ENCODE measurements at places on chromosomes 13 and 19.

- no peak for DNase-seq
Observed at GRCh38 chr19:19406878-19407632, 1.6 kb downstream of the GATAD2A start.

- no peak for DNase-seq
Observed at GRCh38 chr13:65036999-65037398, 2193.1 kb downstream of the PCDH9 start.

DNA sequence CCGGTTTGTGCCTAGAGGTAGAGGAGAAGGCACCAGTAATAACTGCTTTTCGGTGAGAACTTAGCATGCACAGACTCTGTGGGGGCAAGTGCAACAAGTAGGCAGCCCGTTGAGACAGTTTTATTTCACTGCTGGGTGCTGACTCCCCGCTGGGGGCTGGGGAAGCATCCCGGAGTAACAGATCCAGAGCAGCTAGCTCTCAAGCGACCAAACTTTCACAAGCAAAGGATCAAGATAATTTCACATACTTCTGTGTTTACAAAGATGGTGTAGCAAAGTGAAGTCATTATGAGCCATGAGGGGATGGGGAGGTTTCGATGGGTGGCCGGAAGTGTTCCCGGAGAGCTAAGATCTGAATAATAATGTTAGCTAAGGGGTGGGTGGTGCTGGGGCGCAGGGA, 2.8 kb downstream of the NACC1 start:
- DNase-seq: no peak

DNA sequence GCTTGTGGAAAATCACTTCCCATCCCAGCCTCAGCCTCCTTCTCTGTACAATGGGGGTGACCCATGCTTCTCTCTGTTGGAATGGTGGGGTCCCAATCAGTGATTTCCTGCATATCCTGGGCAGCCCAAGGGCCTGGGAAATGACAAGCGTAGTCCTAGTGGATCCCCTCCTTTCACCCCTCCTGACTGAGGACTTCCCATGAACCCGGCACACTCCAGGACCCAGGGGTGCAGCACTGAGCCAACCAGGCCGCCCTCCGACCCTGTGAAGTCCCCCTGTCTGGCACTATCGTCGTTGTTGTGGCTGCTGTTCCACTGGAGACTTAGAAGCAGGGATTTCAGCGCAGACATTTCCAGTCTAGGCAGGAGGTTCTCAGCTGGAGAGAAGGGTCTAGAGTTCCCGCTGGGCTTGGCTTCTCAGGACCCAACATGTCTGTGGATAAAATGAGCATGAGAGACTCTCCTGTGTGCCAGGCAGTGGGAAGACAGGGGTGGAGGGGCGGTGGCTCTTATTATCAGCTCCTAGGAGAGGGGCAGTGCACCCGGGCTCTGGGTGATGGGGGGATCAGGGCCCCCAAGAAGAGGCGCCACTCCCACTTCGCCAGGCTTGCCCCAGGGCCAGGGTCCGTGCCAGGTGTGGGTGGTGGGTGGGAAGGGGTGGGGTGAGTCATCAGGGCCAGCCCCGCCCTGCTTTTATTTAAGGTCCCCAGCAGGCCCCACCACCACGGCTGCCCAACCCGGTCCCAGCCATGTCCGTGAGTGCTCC, at the start of gene LGALS7B:
Gene LGALS7B, plus strand, starts transcription at position 723 of the 766 bp plus-strand sequence. Its CDS starts 27 bp downstream, at position 750.
- DNase-seq: no peak

DNA sequence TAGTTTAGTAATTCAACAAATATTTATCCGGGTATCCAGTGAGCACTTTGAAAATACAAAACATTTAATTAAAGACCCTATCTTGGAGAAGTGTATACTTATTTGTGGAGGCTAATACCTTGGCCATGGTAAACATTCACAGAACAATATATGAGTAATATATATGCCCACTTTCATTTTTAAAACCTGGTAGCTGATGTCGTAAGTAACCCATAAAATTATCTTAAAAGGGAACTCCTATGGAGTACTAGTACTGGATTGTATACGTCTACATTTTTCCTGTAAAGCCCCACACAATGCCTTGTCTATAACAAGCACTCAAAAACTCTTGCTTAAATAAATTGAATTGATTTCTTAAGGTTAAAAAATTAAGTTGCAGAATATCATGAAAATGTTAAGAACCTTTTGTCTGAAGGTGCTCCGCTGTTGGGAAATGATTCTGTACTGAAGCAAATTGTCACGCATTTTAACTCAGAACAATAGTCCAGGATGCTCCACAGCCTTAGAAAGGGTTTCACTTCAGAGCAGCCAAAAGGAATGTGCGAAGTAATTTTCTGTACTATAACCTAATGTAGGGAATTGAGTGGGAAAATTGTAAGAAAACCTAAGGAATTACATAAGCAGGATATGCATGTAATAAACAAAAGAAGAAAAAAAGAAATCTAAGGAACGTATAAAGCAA, 58.9 kb upstream of the C1QTNF9 start:
- no peak for DNase-seq

DNA sequence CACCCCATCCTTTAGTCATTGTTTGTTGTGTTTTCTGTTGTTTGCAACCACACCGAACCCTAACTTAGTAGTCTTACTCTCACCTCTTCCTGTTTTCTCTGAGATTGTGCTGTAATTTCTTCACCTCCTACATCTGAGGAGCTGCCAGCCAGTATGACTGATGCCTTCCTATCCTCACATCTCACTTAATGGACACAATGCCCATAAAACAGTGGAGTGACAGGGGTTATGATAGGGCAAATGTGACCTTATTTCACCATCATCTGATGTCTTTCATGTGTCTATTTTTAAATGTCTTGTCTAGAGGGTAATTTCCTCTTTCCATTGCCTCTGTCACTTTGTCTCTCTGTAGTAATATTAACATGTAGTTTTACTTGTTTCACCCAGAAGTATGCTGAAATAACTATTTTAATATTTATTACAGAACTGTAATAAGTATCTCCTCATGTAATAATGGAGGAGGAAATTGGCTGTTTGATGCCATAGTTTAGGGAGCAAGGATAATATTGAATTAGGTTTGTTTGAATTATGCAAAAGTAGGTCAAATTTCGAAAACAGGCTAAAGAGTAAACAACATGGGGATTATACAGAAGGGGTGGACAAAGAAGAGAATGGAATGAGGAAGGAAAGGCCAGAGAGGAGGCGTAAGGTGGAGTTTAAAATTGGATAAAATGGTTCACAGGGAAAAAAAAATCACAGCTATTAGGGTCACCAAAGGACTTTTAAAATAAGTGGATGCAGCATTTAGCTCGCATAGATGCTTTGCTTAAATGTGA, 103.5 kb upstream of the SPRY2 start:
- no peak for DNase-seq

GRCh38 chr19:17966550-17967256, at the start of gene KCNN1:
Gene KCNN1 (plus strand): TSS chr19:17967107. CDS start chr19:17973889, 6,782 bp downstream.
- DNase-seq: no peak

DNA sequence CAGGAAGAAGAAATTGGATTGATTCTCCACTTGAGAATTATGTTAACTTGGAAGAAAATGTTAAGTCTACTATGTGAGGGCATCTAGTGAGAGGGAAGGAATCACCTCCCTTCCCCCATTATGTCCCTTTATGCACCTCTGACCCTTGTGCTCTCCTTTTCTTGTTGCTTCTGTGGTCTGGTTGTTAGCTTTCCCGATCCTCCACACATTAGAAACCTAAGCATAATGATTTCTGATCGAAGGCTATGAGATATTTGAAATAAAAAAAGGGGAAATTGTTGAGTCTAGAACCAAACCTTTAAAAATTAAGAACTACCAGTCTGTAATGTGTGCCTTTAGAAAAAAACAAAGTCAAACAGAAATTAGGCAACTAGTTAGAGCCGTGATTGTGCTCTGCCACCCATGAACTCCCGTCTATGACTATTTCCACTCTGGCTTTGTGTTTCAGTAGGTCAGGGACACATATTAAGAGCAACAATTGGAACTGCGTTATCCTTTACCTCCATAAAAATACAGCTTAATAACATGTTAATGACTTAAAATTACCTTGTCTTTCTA, 463 bp upstream of the GPC6 start:
- DNase-seq: no peak

DNA sequence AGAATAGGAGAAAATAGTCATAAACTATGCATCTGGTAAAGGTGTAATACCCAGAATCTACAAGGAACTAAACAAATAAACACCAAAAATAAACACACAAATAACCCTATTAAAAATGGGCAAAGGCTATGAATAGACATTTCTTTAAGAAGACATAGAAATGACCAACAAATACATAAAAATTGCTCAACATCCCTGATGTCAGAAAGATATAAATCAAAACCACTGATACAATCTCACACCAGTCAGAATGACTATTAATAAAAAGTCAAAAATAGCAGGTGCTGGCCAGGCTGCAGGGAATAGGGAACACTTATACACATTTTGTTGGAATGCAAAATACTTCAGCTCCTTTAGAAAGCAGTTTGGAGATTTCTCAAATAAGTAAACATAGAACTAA, 352.1 kb upstream of the SLITRK1 start:
- no peak for DNase-seq

GRCh38 chr19:2139385-2140137, 11.8 kb downstream of the AP3D1 start:
- no peak for DNase-seq

DNA sequence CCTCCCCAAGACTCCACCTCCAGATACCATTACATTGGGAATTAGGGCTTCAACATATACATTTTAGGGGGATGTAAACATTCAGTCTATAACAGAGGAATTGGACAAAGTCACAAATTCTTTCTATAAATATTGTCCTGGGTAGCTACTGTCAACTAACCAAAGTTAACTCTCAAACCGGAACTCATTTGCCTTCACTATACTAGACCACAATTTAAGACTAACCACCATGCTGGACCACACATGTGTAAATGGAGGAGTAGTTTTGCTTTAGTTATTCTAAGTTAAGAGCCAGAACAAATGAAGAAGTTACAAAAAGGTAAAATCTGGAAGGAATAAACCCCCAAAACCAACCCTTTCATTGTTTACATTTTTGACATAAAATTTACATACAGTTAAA, 222.8 kb downstream of the NDFIP2 start:
- no peak for DNase-seq

- DNase-seq: no peak
Observed at GRCh38 chr19:49758292-49758691, 4.8 kb downstream of the TSKS start.

GRCh38 chr19:8459520-8460270, 14.9 kb downstream of the HNRNPM start:
- no peak for DNase-seq

DNA sequence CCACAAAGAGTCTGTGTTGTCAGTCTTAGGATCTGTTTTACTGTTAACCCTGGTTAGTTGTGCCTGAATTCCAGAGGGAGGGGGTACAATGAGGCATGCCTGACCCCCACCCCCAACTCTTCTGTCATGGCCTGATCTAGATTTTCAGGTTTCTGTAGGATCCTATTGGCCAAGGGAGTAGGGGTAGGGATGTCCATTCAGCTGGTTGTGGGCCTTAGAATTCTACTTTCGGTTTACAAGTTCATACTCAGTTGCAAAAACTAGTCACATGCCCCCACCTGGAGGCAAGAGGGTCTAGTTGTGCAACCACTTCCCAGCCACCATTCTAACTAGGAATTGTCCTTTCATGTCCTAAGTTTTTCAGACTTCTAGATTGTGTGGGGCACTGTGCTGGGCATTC, 94.3 kb upstream of the MBNL2 start:
- DNase-seq: no peak

DNA sequence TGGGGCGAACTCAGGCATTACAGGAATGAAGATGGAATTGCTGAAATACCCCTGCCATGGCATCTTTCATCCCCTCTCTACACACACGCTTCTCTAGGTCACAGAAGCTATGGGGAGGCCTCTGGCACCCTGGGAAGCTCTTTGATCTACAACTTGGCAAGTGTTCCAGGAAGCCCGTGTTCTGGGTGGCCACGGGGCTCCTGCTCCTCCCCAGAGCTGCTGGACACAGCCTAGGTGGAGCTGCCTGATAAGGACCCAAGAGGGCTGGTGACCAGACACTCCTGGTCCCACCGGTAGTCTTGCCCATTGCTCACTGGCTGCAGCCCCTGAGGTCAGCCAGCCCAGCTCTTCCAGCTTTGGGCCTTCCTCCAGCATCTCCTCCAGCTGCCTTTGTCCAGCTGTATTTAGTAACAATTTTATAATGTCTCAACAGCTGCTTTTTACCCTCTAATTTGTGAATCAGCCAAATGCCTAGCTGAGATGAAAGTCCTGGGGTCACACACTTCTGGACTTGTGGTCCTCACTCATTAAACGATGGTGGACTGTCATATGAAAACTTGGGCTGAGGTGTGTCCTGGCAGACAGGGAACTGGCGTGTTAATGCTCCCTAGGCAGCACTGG, 72.8 kb upstream of the SPATA13 start:
- no peak for DNase-seq

- DNase-seq: no peak
Observed at GRCh38 chr13:110073982-110074381, 233.0 kb downstream of the COL4A1 start.

- no peak for DNase-seq
Observed at GRCh38 chr13:32320528-32320927, 5.2 kb downstream of the BRCA2 start.

DNA sequence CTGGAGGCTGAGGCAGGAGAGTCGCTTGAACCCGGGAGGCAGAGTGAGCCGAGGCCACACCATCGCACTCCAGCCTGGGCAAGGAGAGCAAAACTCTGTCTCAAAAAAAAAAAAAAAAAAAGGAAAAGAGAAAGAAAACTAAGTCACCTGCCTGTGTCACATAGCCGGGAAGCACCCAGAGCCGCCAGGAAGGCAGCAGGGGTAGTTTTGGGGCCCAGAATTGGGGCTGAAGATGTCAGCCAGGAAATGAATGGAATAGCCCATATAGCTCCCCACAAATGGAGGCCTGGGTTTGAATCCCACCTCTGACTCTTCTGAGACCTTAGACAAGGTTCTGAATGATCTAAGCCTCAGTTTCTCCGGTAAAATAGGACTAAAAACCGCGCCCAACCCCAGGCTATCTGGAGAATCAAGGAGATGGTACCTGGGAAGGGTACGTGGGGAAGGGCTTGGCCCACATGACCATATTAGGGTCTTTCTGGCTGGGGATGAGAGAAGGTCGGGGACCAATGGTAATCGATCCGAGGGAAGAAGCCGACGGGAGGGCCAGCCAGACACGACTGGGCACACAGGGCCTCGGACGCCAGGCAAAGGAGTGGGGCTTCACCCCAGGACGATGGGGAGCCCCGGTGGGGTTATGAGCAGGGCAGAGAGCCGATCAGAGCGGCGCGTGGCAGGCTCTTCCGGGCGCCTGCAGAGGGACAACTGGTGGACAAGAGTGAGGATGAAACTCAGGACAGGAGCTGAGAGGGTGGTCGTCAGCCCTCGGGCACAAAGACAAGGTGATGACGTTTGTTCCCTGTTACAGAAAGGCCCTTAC, 14.4 kb downstream of the CCDC124 start:
- no peak for DNase-seq

DNA sequence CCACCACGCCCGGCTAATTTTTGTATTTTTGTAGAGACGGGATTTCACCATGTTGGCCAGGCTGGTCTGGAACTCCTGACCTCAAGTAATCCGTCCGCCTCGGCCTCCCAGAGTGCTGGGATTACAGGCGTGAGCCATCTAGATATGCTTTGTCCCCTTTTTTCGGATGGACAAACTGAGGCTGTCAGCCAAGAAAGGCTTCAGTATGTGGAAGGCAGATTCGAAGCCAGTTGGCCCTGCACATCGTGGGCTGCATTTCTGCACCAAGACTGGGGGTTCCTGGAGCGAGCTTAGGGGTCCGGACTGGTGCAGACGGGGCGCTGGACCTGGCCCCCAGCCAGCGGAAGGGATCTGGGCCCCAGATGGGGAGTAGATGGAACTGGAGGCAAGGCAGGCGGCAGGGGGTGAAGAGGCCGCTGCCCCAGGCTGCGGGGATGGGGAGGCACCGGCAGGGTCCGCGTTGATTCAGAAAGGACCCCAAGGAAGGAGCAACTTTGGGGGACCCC, 9.7 kb upstream of the JUND start:
- DNase-seq: no peak

Data from stimulated activated CD8-positive, alpha-beta memory T cell treated with anti-CD3 and anti-CD28 coated beads, Interleukin-12 subunit alpha, Interleukin-12 subunit beta, amount 100 ng/mL, for 1 hour (primary cell).